H7 (cell line): ENCODE measurements at places on chromosomes 2 and 18. TPM values are rescaled to one million over a fixed set of nuclear protein-coding genes. Genes with fewer than 3 reads are reported as not detected.
A peak's percentile ranks its signal among the peaks of the same experiment; 100 is the strongest.

The LBX2 gene
- 0.11 and 0.17 TPM in 2 replicates for total RNA-seq

DNA sequence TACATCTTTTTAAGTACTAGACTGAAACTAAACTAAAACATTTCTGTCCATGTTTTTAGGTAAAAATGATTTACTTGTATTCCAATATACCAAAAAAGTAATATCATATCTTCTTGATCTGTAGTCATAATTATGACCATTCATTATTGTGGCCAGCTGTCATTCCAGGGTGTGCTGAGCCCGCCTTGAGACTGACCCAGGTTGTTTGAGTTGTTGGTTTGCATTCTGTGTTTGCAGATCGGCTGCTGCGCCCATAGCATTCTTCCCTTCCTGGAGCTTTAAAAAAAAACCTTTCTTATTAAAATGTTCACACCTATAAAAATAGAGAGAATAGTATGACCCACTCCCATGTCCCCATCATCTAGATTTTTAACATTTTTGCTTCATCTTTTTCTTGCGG, 101.9 kb downstream of the PRKCE start:
- DNase-seq: no peak

DNA sequence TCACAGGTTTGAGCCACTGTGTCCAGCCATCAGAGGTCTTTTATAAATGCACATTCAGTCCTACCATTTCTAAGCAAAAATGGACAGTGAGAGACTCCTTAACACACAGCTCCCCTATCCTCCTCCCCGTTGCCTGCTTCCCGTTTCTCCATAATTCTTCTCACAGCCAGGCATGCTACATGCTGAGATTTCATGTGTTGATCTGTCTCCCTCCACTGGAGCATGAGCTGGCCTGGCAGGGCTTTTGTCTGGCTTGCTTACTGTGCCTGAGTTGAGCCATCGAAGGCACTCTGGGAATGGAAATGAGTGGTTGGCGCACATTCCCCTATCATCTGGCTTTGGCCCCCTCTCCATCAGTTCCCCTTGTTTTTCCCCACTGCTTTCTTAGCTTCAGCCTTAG, 413.5 kb downstream of the PTPRM start:
- no peak for DNase-seq

GRCh38 chr18:46141199-46141598, 37.0 kb downstream of the HAUS1 start:
- DNase-seq: no peak

DNA sequence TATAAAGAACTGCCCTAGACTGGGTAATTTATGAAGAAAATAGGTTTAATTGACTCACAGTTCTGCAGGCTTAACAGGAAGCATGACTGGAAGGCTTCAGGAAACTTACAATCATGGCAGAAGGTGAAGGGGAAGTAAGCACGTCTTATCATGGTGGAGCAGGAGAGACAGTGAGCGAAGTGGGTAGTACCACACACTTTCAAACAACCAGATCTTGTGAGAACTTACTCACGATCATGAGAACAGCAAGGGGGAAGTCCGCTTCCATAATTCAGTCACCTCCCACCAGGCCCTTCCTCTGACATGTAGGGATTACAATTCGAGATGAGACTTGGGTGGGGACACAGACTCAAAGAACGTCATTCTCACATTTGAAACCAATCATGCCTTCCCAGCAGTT, 260.1 kb upstream of the FAM98A start:
- no peak for DNase-seq

GRCh38 chr2:140567734-140568133, 1563.1 kb downstream of the LRP1B start:
- DNase-seq: no peak

- DNase-seq: no peak
Measured at GRCh38 chr2:189726849-189727248, 35.7 kb downstream of the OSGEPL1 start.

DNA sequence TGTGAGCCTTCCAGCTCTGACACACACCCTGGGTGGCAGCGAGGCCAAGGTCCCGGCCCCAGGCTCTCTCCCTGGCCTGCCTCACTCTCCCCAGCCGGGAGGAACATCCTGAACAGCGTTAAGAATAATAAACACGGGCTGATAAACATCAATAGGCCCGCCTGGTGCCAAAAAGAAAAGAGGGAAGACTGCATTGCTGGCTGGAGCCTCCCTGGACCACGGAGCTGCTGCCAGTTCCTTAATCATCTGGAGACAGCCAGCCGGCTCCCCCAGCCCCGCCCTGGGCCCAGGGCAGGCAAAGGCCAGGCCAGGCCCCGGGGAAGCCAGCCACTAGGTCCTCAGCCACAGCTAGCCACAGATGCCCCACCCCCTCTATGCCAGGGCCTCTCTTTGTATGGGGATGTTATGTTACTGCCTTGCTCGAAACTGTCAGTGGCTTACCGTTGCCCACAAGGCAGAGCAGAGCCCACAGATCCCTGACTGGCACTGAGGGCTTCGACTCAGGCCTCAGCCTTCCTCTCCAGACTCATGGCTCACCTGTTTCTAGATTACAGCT, 293.7 kb downstream of the DYSF start:
- DNase-seq: peak; percentile 52
